Karpas-422 (cell line): ENCODE measurements at places on chromosomes 4 and X.

DNA sequence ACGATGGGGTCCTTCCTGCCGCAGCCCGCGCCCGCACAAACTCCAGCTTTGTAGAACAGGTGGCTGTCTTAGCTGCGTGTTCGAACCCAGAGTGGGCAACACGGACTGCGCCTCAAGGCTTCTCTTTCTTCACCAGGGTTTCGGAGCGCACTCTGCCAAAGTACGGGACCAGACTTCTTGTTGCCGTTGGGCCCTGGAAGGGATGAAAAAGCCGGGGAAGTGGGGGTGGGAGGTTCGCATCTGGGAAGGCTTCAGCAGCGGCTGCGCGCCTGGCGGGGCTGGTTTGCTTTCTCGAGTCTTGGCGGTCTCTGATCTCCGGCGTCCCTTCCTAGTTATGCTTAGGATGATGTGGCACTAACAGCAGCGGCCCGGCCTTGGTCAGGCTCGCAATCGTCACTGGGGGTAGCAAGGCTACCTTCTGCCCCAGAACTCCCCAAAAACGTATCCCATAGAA is 673 bp downstream of the PARM1 start:
- DNase-seq = peak; percentile 71
- H3K27me3 ChIP-seq = no peaks in the 10 kb centered on the region
- H3K36me3 ChIP-seq = 0 out of 2 replicates have a peak, but pooled peaks cover 5% of the 10 kb centered on the region
- peaks cover 81% of the 10 kb centered on the region for H3K4me1 ChIP-seq
- peak overlapping the region; percentile 80 for H3K4me3 ChIP-seq

- H3K27ac ChIP-seq = no peak overlapping the region
- H3K36me3 ChIP-seq = no peaks in the 10 kb centered on the region
- no peak overlapping the region for H3K4me3 ChIP-seq
- no peaks in the 10 kb centered on the region for H3K27me3 ChIP-seq
- no peak for DNase-seq
- H3K4me1 ChIP-seq = no peaks in the 10 kb centered on the region
Measured at GRCh38 chr4:5055411-5055810, 4.1 kb downstream of the STK32B start.

DNA sequence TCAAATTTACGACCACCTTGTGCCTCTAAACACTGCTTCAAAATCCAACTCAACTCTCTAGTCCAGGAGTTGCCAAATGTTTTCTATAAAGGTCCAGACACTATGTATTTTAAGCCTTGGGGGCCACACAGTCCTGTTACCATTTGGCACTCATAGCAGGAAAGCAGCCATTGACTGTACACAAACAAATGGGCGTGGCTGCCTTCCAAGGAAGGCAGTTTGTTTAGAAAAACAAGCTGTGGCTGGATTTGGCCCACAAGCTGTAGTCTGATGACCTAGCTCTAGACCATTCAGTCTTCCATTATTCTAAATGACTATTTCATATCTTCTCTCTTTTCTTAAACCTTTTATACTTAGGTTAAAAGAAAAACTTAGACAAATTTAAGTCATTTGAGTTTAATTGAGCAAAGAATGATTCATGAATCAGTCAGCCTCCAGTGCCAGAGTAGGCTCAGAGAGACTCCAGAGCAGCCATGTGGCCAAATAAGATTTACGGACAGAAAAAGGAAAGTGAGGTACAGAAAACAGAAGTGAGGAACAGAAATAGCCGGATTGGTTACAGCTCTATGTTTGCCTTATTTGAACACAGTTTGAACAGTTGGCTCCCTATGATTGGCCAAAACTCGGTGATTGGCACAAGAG is 825.8 kb upstream of the LCORL start:
- no peaks in the 10 kb centered on the region for H3K27me3 ChIP-seq
- DNase-seq = no peak
- H3K27ac ChIP-seq = no peak overlapping the region
- H3K4me1 ChIP-seq = no peaks in the 10 kb centered on the region

DNA sequence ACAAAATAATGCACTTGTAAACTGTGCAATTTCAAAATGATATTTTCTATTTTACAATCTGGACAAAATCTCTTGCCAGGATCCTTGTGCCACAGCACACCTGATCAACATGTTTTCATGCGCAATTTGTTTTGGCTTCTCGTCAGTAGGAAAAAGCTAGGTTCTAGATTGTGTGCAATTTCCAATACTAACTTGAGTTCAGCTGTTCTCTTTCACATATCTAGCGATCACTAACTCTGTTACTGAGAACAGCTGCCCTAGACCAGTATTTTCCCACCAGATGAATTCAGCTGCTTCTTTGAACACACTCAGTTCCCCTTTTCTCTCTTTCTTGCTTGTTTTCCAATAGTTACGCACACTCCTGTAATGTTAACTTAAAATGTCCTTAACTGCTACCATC is 131.2 kb downstream of the MAGEB5 start:
- H3K36me3 ChIP-seq = no peaks in the 10 kb centered on the region
- DNase-seq = no peak
- H3K4me1 ChIP-seq = no peaks in the 10 kb centered on the region
- no peak overlapping the region for H3K27ac ChIP-seq
- no peak overlapping the region for H3K4me3 ChIP-seq
- no peaks in the 10 kb centered on the region for H3K27me3 ChIP-seq

GRCh38 chr4:125060376-125060775 is 254.4 kb upstream of the FAT4 start:
- DNase-seq = no peak
- H3K27ac ChIP-seq = no peak overlapping the region
- H3K4me1 ChIP-seq = no peaks in the 10 kb centered on the region
- H3K36me3 ChIP-seq = no peaks in the 10 kb centered on the region

GRCh38 chr4:107825072-107825824 is 516 bp downstream of the SGMS2 start:
- no peak overlapping the region for H3K4me3 ChIP-seq
- no peaks in the 10 kb centered on the region for H3K36me3 ChIP-seq
- no peak overlapping the region for H3K27ac ChIP-seq
- no peaks in the 10 kb centered on the region for H3K27me3 ChIP-seq
- H3K4me1 ChIP-seq = no peaks in the 10 kb centered on the region

GRCh38 chr4:53366301-53366716 is 448 bp upstream of the SCFD2 start:
- peaks cover 48% of the 10 kb centered on the region for H3K4me1 ChIP-seq
- no peak for DNase-seq
- H3K27me3 ChIP-seq = no peaks in the 10 kb centered on the region
- H3K4me3 ChIP-seq = peak overlapping the region; percentile 98
- H3K36me3 ChIP-seq = no peaks in the 10 kb centered on the region

GRCh38 chrX:68193234-68193633 is 240.1 kb downstream of the OPHN1 start:
- no peaks in the 10 kb centered on the region for H3K4me1 ChIP-seq
- no peak overlapping the region for H3K4me3 ChIP-seq
- no peaks in the 10 kb centered on the region for H3K36me3 ChIP-seq
- no peaks in the 10 kb centered on the region for H3K27me3 ChIP-seq
- DNase-seq = no peak

DNA sequence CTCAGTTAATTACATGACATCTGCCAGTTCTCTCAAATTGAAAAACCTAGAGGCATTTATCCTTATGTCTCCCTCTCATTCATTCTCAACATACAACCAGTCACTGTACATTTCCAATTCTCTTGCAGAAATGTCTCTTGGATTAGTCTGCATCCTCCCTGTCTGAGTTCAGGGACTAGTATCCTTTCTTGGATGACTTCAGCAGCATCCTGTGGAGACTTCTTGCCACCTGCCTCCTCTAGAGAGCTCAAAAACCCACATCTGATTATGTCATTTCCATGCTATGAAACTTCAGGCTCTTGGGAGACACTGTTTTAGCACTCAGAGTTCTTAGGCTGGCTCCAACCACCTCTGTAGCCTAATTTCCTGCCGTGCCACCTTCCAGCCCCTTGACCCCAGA is 515.1 kb upstream of the DIPK2B start:
- H3K4me3 ChIP-seq = no peak overlapping the region
- H3K27ac ChIP-seq = no peak overlapping the region
- no peaks in the 10 kb centered on the region for H3K27me3 ChIP-seq
- DNase-seq = no peak

DNA sequence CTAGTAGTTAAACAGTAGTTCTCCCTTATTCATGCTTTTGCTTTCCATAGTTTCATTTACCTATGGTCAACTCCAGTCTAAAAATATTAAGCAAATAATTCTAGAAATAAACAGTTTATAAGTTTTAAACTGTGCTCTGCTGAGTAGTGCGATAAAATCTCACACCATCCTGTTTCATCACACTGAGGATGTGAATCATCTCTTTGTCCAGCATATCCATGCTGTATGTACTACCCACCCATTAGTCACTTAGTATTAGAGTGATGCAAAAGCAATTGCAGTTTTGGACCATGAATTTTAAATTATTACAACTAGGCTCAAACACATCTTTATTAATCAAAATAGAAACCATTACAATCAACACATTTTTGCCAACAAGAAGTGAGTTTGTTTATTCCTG is 187.4 kb downstream of the TEX13C start:
- no peak for DNase-seq
- no peak overlapping the region for H3K4me3 ChIP-seq
- no peaks in the 10 kb centered on the region for H3K36me3 ChIP-seq
- H3K4me1 ChIP-seq = no peaks in the 10 kb centered on the region

DNA sequence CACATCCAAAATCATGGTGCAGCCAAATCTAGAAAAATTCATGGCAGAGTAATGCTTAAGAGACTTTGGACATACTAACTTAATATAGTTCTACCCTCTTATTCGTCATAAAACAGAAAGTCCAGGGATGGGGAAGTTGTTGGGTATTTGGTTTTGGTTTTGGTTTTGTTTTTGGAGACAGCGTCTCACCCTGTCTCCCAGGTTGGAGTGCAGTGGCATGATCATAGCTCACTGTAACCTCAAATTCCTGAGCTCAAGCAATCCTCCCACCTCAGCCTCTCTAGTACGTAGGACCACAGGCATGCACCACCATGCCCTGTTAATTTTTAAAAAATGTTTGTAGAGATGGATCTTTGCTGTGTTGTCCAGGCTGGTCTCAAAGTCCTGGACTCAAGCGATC is 271.8 kb upstream of the TENM3 start:
- H3K27me3 ChIP-seq = no peaks in the 10 kb centered on the region
- no peak overlapping the region for H3K27ac ChIP-seq
- no peak overlapping the region for H3K4me3 ChIP-seq
- no peak for DNase-seq
- no peaks in the 10 kb centered on the region for H3K36me3 ChIP-seq
- H3K4me1 ChIP-seq = no peaks in the 10 kb centered on the region

DNA sequence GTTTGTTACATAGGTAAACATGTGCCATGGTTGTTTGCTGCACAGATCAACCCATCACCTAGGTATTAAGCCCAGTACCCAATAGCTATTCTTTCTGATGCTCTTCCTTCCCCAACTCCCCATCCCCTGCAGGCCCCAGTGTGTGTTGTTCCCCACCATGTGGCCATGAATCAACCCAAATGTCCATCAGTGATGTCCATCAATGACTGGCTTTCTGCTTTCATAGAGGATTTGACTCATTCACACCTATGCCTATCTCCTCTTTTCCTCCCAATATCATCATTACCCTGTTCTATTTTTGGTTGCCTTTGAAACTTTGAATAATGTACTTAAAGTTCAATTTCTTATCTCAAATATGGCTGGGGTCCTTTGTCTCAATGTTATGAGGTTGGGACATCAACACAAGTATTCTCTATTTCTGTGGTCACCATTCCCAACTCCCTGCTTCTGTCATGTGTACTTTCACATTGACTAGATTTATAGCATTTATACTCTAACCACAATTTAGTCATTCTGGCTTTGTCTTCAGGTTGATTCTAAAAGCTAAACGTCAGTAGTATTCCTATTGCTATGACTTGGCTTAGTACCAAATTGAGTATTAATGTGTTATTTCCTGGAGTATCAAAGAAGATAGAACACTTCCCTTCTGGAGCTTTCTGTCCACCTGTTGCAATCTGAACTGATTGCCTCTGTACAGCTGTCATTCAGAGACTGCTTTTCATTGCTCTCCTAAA is 107.2 kb downstream of the TAB3 start:
- no peak for DNase-seq
- no peaks in the 10 kb centered on the region for H3K36me3 ChIP-seq
- no peak overlapping the region for H3K27ac ChIP-seq
- no peak overlapping the region for H3K4me3 ChIP-seq
- H3K4me1 ChIP-seq = no peaks in the 10 kb centered on the region

GRCh38 chrX:29652484-29652883 is 562.9 kb upstream of the MAGEB2 start:
- no peaks in the 10 kb centered on the region for H3K27me3 ChIP-seq

GRCh38 chrX:155767876-155768769 is 113.0 kb upstream of the VAMP7 start:
- no peak overlapping the region for H3K4me3 ChIP-seq
- no peak for DNase-seq
- no peaks in the 10 kb centered on the region for H3K4me1 ChIP-seq
- no peak overlapping the region for H3K27ac ChIP-seq

DNA sequence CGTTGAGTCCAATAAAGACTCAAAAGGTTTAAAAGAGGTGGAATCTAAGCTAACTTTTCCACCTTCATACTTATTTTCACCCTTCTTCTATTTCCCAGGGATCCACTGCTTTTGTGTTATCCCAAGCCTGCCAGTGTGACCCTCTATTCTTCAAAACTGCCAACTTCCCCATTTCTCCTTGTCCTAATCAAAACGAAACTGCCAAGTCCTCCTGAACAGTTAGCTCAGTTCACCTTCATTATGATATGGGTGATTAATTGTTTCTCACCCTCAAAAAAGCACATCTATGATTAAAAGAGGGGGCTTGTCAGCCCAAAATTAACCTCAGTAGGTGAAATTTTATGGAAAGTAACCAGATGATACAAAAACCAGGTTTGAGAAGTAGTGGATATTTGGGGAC is 108.4 kb downstream of the GUCY2F start:
- H3K27me3 ChIP-seq = no peaks in the 10 kb centered on the region
- no peak for DNase-seq
- no peaks in the 10 kb centered on the region for H3K4me1 ChIP-seq
- no peaks in the 10 kb centered on the region for H3K36me3 ChIP-seq
